Stimulated activated CD8-positive, alpha-beta memory T cell treated with anti-CD3 and anti-CD28 coated beads, Interleukin-4, amount 100 ng/mL, for 4 hours (primary cell): ENCODE measurements at places on chromosomes 16 and 17.

DNA sequence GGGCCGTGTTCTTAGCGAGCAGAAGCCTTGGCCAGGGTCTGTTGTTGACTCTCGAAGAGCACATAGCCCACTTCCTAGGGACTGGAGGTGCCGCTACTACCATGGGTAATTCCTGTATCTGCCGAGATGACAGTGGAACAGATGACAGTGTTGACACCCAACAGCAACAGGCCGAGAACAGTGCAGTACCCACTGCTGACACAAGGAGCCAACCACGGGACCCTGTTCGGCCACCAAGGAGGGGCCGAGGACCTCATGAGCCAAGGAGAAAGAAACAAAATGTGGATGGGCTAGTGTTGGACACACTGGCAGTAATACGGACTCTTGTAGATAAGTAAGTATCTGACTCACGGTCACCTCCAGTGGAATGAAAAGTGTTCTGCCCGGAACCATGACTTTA, 18.5 kb downstream of the RSPRY1 start:
- no peak for DNase-seq

GRCh38 chr17:50799582-50799981, 32.3 kb upstream of the ANKRD40CL start:
- DNase-seq: no peak

- no peak for DNase-seq
Observed at GRCh38 chr17:58047376-58048150, 35.7 kb upstream of the DYNLL2 start.

DNA sequence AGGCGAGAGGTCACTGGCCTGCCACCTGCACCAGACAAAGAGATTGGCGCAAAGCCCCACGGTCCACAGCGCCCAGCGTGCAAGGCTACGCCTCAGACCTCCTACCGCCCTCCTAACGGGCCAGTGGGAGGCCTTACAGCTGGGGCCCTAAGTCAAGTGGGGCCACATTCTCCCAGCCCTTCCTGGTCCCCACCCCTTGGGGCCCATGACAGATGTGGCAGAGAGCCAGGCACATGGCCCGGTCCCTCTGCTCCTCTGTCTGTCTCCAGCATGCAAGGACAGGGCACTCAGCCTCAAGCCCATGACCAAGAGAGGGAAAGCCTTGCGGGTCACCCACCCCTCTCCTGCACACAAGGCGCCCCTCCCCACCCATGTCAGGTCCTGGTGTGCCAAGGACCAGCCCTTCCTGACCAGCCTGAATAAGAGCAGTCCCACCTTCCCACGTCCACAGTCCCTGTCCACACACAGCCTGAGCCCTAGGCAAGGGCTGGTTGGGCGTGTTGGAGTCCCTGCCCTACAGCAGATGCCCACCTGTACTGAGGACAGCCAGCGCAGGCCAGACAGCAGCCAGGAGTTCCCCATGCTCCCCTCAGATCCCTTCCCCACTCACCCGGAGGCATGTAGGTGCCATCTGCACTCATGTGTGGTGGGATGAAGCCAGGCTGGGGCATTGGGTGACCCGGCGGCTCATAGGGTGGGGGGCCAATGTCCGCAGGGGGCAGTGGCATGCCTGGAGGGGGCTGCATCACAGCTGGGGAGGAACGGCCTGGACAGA, 25.3 kb downstream of the CDIP1 start:
- no peak for DNase-seq

DNA sequence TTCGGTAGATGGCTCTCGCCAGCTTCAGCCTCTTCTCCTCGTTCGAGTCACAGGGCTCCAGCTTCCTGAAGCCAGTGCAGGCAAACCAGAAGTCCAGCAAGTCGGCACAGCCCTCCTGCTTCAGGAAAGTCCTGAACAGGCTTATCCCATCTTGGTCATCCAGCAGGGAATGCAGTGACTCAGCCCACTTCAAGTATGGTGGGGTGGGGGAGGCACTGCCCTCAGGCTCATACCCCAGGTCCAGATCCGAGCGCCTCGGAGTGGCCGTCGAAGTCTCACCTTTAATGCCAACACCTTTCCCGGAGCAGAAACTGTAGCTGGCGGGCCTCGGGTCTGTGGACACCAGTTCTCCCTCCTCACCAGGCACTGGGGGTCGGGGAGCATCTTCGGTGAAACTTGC, 5.9 kb downstream of the AXIN1 start:
- DNase-seq: no peak

DNA sequence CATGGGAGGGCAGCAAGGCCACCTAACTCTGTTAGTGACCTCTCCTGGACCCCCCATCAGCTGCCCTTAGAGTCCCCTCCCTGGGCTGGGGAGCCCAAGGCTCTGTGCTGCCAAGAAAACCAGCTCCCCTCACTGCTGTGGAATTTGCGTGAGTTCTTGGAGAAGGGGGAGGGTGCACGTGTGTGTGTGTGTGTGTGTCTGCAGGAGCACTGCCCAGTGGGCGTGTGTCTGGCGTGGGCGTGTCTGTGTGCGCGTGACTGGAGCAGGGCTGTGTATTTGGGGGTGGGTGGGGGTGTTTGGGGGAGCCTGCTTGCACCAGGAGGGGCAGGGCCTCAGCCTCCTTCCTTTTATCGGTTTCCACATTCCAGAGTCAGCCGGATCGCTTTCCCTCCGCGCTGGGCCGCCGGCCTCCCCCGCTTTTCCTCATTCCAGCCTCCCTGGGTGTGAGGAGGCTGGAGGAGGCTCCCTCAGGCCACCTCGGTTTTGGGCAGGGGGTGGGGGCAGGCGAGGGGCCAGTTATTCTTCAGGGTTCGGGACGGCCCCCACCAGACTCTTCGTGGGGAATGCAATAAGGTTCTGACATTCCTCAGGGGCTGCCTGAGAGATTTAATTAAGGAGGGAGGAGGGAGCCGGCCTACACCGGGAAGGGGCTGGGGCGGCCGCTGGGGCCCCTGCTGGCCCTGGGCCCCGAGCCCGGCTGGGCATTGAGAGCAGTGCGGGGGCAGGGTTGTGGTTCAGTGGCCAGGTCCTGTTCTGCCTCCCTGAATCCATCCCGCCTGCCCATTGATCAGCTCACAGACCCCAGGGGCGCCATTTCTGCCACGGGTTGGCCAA, 2.5 kb downstream of the VASN start:
- no peak for DNase-seq

DNA sequence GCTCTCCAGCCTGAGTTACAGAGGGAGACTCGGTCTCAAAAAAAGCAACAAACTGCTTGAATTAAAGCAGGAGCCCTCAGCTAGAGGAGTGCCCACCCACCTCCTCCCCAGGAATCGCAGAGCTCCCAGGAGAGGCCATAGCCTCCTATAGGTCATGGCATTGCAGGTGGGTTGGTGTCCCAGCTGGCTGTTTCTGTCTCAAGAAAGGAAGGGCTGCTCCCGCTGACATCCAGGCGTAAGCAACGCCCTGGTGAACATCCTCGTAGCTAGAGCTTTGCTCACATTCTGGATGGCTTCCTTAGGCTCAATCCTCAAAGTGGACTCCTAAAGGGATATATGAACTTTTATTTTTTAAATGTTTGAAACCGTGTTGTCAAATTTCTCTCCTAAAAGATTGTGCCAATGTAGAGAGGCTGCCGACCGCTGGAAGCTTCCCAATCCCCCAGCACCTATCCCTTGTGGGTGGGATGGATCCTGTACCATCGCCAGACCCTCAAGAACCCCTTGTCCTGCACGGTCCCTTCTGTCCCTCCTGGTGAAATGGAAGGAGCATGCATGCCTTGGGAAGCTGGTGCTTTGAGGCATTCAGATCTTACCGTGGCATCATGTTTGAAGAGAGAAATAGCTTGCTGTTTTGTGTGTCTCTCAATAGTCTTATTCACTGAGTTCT, 5.9 kb downstream of the NLRC5 start:
- no peak for DNase-seq

DNA sequence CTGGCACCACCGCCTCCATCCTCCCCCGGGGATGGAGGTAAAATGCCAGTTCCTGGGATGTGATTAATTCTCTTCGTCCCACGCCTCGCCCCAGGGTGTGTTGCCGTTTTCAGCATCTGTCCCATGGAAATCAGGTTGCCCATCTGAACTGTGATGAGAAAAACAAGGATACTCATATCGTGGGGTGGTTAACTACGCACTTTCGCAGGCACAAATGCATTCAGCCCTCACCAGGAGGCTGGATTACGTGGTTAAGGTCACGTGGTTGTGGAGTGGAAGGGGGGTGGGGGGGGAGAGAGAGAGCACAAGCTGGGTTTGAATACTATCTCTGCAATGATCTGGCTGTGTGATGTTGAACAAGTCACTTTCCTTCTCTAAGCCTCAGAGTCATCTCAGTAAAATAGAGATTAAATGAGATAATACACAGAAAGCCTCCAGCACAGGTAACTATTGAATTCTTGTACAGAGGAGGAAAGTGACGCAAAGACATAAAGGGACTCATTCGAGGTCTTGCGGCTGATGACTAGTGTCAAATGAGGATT, 74.7 kb downstream of the BMERB1 start:
- DNase-seq: no peak

DNA sequence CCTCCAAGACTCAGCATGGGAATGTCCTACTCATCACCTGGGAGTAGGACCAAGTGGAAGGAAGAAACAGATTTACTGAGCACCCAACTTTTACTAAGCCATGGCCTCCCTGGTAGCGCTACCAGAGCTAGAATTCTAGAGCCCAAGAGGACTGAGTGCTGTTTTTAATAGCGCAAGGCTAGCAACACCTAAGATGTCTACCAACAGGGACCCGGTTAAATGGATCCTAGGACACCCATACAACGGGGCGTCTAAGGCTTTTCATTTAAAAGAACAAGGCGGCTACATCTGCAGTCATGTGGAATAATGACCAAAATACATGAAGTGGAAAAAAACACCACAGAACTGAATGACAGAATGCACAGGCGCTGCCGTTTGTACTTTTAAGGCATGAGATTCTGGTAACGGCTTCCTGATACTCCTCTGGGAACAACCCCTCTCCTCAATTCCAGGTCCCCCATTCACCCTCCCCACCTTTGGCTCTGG, 5.1 kb downstream of the GGA2 start:
- DNase-seq: no peak

DNA sequence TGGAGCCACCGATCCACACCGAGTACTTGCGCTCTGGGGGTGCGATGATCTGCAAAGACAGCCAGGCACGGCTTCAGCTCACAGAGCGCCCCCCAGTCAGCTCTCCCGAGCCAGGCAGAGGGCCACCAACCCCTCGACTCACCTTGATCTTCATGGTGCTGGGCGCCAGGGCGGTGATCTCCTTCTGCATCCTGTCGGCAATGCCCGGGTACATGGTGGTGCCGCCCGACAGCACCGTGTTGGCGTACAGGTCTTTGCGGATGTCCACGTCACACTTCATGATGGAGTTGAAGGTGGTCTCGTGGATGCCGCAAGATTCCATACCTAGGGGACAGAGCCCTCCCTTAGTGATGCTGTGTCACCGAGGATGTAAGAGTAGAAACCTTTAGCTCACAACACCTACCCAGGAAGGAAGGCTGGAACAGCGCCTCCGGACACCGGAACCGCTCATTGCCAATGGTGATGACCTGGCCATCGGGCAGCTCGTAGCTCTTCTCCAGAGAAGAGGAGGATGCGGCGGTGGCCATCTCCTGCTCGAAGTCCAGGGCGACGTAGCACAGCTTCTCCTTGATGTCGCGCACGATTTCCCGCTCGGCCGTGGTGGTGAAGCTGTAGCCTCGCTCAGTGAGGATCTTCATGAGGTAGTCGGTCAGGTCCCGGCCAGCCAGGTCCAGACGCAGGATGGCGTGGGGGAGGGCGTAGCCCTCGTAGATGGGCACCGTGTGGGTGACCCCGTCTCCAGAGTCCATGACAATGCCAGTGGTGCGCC, 1.6 kb downstream of the ACTG1 start:
- no peak for DNase-seq

- no peak for DNase-seq
Observed at GRCh38 chr17:66996926-66997325, 32.4 kb downstream of the CACNG4 start.

- DNase-seq: no peak
Observed at GRCh38 chr16:1740781-1741490, 30.4 kb downstream of the NME3 start.

- no peak for DNase-seq
Observed at GRCh38 chr16:87065446-87066132, 251.6 kb downstream of the C16orf95 start.

- no peak for DNase-seq
Observed at GRCh38 chr16:51155199-51155607, 4.1 kb upstream of the SALL1 start.

DNA sequence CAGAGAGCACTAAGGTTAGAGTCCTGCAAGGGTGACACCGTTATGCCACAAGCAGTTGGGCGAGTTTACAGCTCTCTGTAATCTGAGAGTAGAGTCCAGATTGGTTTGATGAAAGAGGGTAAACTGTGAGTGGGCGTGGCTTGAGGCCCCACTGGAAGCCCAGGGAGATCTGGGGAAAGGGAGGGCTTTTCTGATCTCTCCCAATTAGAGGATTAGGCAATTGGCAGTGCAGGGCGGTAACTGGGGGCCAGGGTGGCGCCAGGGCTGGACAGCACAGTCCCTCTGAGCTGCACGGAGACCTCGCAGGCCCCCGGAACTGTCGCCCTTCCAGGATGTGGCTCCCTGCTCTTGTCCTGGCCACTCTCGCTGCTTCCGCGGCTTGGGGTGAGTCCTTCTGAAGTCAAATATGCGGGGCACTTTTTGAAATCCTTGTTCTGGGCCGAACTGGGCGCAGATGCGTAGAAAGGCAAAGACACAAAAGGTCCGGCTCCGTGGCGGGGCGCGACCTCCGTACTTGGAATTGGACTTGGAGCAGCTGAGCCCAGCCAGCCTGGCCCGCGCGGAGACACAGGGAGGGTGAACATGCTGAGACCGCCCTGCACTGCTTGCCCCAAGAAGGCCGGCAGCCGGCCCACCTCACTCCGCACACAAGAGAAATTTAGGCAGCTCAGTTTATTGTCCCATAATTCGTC, 72.4 kb downstream of the CES1 start:
- no peak for DNase-seq

GRCh38 chr17:4928881-4929280, 3.2 kb upstream of the GP1BA start:
- DNase-seq: no peak

- no peak for DNase-seq
Observed at GRCh38 chr17:11917415-11917814, 79.9 kb downstream of the ZNF18 start.

DNA sequence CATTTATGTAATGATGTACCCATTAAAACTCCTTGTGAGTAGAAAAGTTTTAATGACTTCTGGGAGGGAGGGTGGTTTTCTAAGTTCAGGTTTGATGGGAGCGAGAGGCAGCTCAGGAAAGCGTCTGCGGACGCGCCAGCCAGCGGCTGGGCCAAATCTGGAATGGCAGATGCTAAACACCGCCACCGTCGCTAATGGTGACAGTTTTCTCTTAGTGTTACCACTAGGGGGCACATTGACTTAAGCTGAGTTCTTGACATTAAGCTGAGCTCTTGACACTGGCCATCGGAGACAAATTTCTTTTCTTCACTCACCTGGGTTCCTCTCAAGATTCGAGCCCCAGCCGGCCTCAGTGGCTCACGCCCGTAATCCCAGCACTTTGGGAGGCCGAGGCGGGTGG, 6.7 kb downstream of the TRPV1 start:
- DNase-seq: no peak
